ENCODE measurements at places on chromosomes 5 and 9. TPM values are rescaled to one million over a fixed set of nuclear protein-coding genes. Genes with fewer than 3 reads are reported as not detected.
A peak's percentile ranks its signal among the peaks of the same experiment; 100 is the strongest.

- DNase-seq: no peak
Observed at GRCh38 chr9:86632537-86632936, 278.3 kb upstream of the TUT7 start.

Gene NTRK2
- total RNA-seq: 2.5 TPM

Gene SPATA31D4
- not detected for total RNA-seq

Gene GPRIN1
- total RNA-seq: 1.7 TPM

GRCh38 chr5:80060966-80061365 lies 25.8 kb downstream of the THBS4 start:
- DNase-seq: no peak

- DNase-seq: no peak
Observed at GRCh38 chr9:107667231-107668070, 177.9 kb upstream of the KLF4 start.

Gene KCNV2
- not detected for total RNA-seq

DNA sequence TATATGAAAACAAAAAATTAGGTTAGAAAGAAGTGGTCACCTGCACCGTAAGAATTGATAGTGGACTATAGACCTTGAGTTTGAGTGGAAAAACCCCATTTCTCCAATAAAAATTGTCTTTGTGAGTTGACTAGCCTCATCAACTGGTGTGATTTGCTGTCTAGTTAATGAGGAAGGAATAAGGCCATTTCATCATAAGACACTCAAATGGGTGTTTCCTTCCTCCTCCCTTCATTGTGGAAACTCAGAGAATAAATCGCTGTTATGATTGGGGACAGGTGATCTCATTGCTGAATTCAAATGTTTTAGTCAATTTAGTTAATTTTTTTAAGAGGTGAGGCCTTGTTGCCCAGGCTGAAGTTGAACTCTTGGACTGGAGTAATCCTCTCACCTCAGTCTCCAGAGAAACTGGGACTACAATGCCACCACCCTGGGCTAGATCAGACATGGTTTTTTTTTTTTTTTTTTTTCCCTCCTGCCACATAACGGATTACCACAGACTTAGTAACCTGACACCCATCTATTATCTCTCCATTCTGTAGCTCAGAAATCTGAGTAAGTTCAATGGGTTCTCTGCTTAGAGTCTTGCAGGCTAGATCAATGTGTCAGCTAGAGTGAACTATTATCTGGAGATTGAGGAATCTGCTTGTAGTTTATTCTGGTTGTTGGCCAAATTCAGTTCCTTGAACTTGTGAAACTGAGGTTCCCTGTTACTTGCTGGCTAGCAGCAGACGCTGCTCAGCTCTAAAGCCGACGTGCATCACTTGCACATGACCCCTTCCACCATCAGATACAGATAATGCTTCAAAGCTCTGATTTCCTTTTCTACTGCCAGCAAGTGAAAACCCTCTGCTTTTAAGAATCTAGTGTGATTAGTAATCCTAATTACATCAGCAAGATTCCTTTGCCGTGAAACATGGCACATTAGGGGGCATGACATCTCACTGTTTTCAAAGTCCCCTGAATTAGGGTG lies 663.8 kb upstream of the CDH9 start:
- DNase-seq: no peak

Gene OLFM1
- total RNA-seq: 7.8 TPM

- DNase-seq: no peak
Observed at GRCh38 chr5:172149073-172149472, 39.0 kb downstream of the STK10 start.

DNA sequence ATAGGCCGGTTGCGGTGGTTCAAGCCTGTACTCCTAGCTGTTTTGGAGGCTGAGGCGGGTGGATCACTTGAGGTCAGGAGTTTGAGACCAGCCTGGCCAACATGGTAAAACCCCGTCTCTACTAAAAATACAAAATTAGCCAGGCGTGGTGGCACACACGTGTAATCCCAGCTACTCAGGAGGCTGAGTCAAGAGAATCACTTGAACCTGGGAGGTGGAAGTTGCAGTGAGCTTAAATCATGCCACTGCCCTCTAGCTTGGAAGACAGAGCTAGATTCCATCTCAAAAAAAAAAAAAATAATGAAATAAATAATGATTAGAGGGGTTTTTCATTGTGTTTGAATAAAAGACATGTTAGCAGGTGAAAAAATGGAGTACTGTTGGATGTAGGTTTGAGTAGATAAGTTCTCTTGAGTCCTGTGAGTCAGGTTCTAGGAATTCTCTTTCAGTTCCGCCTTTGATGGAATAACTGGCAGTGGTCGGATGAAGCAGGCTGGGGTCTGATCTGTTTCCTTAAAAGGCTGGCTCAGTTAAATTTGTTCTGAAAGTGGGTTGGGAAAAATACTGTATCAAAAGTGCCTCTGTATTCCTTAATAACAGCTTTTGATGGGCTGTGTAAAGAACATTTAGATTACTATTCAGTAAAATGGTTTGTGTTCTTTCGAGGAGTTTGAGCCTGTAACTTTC lies 73.2 kb downstream of the AOPEP start:
- no peak for DNase-seq

GRCh38 chr5:175797521-175798038 lies 73.8 kb upstream of the CPLX2 start:
- peak; percentile 5 for DNase-seq

GRCh38 chr5:140875085-140876065 lies at the start of gene PCDHA12:
Gene PCDHA12, plus strand, starts transcription at chr5:140875308. Its CDS starts 165 bp downstream, at chr5:140875473.
- DNase-seq: no peak

Gene PCDHB3
- 0.73 TPM for total RNA-seq

- DNase-seq: no peak
Observed at GRCh38 chr9:132726576-132727130, 56.4 kb downstream of the GTF3C4 start.

DNA sequence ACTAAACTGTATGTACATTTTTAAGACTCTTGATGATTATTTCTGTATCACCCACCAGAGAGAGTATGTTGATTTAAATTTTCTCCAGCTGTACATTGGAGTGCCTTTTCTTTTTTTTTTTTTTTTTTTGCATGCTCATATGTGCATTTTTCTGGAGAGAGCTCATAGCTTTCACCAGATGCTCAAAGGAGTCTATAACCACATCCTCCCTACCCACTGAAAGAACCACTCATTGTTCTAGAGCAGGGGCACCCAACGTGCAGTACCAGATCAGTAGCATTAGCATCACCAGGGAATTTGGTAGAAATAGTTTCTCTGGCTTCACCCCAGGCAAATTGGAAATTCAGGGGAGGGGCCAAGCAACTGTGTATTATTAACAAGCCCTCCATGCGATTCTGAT lies 53.9 kb upstream of the TMEM171 start:
- no peak for DNase-seq

Gene ADRA1B
- total RNA-seq: 2.5 TPM

- DNase-seq: no peak
Observed at GRCh38 chr5:39080168-39080567, 6.0 kb upstream of the RICTOR start.

DNA sequence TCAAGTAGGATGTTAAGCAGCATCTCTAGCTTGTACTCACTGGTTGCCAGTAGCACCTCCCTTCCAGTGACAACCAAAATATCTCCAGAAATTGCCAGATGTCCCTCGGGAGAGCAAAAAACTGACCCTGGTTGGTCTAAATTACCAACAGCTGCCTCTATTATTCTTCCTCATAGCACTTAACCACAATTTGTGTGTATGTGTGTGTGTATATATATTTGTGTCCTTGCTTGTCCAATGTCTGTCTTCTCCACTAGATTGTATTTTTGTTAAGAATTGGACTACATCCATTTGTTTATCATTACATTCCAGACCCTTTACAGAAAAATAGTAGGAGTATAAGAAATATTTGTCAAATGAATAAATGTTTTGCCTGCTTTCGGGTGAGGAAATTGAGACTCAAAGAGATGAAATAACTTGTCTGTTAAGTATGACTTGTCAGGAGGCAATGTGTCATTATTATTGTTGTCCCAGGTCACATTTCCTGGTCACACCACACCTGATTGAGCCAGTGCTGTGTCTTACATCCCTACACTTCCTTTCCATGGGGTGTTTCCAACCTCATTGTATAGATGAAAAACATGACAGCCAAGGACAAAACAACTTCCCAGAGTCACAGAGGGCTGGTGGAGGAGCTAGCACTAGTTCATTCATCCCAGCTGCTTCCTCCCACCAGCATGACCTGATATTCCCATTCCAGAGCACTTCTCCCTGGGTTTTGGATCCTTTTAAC lies 11.4 kb upstream of the GRPEL2 start:
- no peak for DNase-seq

GRCh38 chr9:19378647-19379046 lies 1.4 kb downstream of the RPS6 start:
- no peak for DNase-seq

Gene ARID3C
- not detected for total RNA-seq

Gene PTGES
- 2.5 TPM for total RNA-seq

DNA sequence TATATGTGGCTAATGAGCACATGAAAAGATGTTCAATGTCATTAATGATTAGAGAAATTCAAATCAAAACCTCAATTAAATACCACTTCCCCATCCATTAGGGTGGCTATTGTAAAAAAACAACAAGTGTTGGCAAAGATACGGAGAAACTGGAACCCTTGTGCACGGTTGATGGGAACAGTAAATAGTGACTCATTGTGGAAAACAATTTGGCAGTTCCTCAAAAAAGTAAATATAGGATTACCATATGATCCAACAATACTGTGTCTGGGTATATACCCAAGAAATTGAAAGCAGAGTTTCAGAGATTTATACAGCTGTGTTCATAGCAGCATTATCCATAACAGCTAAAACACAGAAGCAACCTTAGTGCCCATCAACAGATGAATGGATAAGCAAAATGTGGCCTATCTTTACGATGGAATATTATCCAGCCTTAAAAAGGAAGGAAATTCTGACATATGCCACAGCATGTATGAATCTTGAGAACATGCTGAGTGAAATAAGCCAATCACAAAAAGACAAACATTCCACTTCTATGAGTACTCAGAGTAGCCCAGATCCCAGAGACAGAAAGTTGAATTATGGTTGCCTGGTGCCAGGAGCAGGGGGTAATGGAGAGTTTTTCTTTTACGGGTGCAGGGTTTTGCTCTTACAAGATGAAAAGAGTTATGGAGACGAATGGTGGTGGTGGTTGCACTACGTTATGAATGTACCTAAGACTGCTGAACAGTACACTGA lies 41.4 kb upstream of the LRRC14B start:
- no peak for DNase-seq

DNA sequence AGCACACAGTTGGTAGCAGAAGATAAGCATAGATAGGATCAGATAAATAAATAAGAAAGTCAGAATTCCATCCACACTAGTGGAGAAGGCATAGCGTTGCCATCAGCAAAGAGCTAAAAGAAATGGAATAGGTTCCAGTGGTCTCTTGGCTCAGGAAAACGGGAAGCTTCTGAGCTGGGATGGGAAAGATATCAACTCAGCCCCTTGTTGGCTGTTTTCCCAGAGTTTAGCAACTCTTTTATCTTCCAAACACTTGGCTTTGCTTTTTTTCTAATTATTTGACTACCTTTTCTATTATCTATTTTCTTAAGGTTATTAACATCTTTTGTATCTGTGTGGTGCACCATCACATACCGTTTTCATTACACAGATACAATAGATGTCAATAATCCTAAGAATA lies 445.7 kb upstream of the TRPC7 start:
- no peak for DNase-seq

DNA sequence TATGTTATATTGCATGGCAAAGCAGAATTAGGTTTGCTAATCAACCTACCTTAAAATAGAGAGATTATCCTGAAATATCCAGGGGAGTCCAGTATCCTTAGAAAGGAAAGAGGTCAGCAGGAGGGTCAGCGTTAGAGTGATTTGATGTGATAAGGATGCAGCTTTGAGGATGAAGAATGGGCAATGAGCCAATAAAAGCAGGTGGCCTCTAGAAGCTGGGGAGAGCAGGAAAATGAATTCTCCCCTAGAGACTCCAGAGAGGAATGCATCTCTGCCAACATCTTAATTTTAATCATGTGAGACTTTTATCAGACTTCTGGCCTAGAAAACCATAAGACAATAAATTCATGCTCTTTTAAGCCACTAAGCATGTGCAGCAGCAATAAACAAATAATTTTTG lies 65.7 kb upstream of the SYK start:
- no peak for DNase-seq

GRCh38 chr5:171969288-171969880 lies 37.1 kb downstream of the FBXW11 start:
- DNase-seq: no peak

Gene SLC6A7
- 30.4 TPM for total RNA-seq

DNA sequence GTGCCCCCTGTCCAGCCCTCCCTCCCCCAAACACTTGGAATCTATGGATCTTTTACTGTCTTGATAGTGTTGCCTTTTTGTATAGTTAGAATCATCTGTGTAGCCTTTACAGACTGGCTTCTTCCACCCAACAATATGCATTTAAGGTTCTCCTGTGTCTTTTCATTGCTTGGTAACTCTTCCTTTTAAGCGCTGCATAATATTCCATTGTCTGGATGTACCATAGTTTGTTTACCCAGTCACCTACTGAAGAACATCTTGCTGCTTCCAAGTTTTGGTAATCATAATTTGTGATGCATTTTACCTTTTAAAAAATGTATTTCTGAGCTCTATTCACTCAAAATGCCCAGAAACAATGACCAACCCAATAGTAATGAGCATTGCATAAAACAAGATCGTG lies 17.7 kb upstream of the LMX1B start:
- no peak for DNase-seq

GRCh38 chr5:94640176-94640575 lies 21.7 kb downstream of the SLF1 start:
- DNase-seq: no peak

Gene GFI1B
- 0.89 TPM for total RNA-seq

DNA sequence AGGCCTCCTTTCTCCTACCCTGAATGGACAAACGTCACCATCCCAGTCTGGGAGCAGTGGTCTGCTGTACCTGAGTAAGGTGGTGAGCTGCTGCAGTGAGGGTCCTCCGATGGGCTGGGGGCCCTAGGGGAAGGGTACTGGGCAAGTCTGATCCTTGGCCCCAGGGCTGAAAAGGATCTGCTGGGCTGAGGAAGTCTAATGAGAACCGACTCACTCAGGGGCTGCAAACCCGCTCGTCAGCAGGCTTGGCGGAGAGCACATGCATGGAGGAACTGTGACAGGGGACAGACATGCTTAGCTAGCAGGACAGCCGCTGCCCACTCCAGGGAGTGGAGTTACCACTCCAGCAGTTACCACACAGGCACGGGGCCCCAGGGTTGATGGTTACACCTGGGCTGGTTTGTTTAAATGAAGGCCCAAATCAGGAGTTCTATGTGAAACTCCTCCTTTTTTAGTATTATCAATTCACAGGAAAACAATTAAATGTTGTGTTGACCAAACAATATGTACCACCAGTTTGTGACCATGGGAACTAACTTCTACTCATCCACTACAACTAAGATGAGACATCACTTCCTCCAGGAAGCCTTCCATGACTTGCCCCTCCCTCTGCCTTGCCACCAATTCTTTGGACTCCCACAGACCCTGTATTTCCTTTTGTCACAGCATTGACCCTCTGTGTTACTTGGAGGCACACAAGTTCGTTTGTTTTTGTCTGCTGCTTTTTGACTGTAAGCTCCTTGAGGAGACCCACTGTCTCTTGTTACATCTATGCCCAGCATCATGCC lies 56.1 kb upstream of the CPLX2 start:
- DNase-seq: no peak

All from left colon (tissue), 2 donors.